ELF-1 (cell line): ENCODE measurements at places on chromosomes 3 and 15.

GRCh38 chr3:13840456-13840855 lies 39.4 kb downstream of the WNT7A start:
- no peak for DNase-seq

GRCh38 chr3:49172551-49173041 lies 1.2 kb downstream of the KLHDC8B start:
- no peak for DNase-seq

DNA sequence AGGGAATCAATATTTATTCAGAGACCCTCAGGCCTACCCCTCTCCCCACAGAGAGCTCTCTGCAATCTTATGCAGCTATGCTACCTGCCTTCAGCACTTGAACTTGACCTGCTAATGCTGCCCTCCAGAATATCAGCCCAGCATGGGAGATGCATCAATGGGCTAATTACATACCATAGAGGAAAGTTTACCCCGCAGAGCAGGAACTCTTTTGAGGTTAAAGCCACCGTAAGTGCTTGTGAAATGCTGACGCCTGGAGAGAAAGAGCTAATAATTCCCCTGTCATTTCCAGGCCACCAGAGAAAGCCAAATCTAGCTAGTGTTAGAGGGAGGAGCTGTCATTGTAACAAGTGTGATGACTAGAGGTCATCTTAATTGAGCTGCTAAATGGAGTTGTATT lies 127.5 kb downstream of the CHST2 start:
- DNase-seq = no peak

DNA sequence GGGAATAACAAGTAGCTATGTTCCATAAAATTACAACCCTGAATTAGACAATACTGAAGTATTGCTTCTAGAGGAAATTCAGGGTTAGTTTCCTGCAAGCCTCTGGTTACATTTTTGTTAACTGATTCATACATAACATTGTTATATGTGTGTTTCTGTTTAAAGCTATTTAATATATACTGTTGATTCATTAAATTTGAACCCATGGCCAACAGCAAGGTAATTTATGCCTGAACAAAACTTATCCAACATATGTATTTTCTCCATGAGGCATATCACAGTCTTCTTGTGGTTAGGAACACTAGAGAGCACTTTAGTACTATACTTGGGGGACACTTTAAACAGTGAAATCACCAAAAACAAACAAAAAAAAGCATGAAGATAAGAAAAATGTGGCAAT lies 47.7 kb upstream of the PTX3 start:
- DNase-seq = no peak

DNA sequence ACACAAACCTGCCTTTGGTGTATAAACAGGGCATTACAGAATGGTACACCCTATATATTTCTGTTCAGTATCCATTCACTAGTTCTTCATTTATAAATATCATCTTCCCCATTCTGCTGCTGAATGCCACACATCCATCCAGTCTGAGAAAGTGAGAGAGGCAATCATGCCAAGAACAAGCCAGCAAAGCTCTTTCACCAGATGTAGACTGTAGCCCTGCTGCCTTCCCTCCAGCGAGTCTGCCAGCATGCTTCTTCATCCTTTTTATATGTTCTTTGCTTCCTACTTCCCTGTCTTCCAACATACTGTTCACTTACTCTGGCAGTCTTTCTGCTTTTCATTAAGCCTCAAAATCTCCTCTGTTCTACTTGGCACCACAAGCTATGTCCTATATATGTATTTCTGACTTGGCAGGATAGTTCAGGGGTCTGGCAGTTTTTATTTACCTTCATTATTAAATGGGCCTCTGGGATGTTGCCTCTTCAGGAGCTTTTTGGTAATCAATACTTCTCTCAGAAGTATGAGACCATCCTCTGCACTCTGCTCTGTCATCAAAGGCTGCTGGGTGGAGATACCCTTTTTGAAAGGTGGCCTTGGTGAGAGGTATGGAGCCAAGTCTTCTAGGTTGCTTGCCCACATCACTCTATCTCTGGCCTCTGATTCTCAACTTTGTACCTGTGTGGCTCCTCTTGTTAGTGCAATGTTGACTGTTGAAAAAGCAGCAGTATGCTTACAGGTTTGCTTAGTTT lies 48.6 kb downstream of the CHP1 start:
- no peak for DNase-seq

GRCh38 chr3:176219970-176220369 lies 977.3 kb downstream of the TBL1XR1 start:
- peak; percentile 75 for DNase-seq

- DNase-seq = no peak
These were observed 3.3 kb upstream of the UBL7 start for GRCh38 chr15:74464216-74464615.

DNA sequence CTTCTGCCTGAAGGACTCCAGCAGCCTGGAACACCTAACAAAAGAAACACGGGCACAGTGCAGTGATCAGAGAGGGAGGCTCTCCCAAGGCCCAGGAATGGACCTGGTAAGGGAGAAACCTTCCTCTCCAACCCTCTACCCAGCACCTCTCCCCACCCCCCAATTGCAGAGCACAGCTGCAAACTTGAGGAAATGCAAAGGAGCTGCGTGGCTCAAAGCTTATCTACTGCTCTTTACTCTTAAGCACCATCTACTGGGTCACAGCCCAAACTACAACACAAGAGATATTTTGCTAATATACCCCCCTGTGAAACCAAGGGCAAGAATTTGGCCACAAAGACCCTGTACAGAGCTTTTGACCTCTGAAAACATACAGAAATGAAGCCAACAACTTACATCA lies 328.3 kb downstream of the OXSM start:
- DNase-seq = peak; percentile 62

GRCh38 chr3:134796281-134797056 lies 1.4 kb downstream of the EPHB1 start:
- no peak for DNase-seq

DNA sequence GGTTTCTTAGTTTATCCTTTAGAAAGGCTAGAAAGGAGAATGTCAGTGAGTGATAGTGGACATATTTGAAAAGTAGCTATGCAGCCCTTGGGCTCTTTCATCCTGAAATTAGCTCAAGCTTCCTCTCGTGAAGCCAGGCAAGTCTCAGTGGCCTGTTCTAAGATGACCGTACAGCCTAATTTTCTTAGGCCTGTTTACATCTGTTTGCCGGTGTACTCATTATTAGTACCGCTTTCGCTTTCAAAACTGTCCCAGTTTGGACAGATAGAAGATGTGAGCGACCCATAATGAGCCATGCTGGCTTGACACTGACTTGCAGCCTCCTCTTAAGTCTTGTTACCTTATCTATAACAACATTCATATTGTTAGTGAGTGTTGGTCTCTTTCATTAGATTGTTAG lies 5.7 kb upstream of the ARL14 start:
- DNase-seq = no peak

GRCh38 chr15:99983171-99983885 lies 250.1 kb upstream of the LYSMD4 start:
- DNase-seq = peak; percentile 79

GRCh38 chr3:86934851-86935250 lies 56.1 kb downstream of the VGLL3 start:
- no peak for DNase-seq
